ENCODE measurements at places on chromosomes 11 and 22.

DNA sequence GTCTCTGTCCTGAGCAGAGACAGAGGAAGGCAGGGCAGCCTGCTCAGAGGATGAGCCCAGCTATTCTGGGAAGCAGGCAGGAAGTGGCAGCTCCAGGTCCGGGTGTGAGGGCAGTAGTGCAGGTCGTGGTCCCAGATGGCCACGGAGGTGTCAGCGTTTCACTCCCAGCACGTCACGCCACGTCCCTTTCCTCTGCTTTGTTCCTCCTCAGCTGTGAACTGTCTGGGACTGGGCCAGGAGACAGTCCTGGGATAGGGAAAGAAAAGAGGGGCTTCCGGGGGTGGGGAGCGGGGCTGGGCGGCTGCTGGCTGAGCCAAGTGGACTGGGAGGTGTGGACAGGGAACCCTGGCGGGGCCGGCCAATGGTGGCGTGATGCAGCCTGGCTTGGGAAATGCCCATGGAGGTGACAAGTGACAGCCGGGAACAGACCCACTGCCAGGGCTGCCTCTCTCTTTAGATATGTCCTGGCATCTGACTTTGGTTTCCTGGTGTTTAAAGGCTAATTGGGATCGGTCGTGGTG is 64.7 kb downstream of the KCNQ1 start:
- peak; percentile 34 for DNase-seq

- DNase-seq = no peak
These were observed 522 bp downstream of the RHOG start for GRCh38 chr11:3840004-3840869.

- DNase-seq = no peak
These were observed 1.9 kb downstream of the DPAGT1 start for GRCh38 chr11:119099711-119100110.

GRCh38 chr22:30877662-30878515 is 90.7 kb downstream of the MORC2 start:
- DNase-seq = no peak

DNA sequence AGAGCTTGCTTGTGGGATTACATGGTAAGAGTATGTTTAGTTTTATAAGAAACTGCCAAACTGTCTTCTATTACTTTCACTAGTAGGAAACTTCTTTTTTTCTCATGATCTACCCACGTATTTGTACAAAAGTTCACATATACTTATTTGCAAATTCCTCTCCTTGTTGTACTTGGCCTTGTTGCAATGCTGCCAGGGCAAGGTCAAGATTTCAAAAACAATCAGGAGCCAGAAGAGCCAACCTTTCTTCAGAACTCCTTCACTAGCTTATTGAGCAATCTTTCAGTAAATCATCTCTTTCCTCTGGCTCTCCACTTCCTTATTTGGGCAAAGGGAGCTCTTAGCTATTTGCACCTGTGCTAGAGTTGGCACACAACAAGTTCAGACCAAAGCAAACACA is 9.7 kb downstream of the SRSF8 start:
- DNase-seq = no peak

- DNase-seq = no peak
These were observed 321.0 kb upstream of the PDGFD start for GRCh38 chr11:104484804-104485554.

DNA sequence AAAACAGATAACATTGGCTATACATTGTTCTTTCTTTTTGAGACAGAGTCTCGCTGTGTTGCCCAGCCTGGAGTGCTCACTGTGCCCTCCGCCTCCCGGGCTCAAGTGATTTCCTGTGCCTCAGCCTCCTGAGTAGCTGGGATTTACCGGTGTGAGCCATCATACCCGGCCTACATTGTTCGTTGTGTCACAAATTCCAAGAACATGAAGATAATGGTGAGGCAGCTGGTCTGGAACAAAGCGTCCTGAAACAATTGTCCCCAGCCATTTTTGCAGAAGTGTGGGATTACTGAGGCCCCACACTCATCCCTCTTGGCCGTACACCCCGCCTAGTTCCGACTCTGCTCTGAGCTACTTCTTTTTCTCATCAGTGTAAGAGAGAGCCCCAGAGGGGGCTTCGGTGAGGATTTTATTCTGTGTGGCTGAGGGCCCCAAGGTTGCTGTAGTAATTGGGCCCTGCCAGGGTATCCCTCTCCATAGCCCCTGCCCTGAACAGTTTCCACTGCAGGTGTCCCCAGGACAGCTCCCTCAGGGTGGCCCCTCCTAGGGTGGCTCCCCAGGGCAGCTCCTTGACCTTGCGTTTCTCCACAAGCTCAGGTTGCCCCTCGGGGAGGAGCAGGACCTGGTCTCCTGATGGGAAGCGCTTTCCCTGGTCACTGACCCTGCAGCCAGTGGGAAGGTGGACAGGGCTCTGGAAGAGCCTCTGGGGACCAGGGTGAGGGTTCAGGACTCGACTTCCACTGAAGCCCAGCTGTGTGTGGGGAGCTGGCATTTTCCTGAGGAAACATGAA is 13.1 kb upstream of the ARSA start:
- DNase-seq = no peak

DNA sequence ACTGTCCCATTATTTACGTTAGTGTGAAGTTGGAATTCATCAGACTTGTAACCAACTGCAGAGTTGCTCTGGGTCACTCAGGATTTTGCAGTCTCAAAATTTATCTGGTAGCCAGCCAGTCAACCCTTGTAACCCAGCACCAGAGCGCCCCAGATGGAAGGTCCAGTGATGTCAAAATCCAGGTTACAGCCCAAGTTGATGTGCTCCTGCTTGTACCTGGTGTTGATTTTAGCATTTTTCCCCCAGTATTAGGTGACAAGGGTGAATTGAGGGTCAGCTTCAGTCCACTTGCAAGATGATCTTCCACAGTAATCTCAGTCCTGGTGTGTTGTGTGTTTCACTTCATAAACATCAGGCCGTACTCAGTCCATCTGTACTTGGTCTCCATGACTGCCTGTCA is 7.5 kb downstream of the TIMM10B start:
- DNase-seq = no peak

DNA sequence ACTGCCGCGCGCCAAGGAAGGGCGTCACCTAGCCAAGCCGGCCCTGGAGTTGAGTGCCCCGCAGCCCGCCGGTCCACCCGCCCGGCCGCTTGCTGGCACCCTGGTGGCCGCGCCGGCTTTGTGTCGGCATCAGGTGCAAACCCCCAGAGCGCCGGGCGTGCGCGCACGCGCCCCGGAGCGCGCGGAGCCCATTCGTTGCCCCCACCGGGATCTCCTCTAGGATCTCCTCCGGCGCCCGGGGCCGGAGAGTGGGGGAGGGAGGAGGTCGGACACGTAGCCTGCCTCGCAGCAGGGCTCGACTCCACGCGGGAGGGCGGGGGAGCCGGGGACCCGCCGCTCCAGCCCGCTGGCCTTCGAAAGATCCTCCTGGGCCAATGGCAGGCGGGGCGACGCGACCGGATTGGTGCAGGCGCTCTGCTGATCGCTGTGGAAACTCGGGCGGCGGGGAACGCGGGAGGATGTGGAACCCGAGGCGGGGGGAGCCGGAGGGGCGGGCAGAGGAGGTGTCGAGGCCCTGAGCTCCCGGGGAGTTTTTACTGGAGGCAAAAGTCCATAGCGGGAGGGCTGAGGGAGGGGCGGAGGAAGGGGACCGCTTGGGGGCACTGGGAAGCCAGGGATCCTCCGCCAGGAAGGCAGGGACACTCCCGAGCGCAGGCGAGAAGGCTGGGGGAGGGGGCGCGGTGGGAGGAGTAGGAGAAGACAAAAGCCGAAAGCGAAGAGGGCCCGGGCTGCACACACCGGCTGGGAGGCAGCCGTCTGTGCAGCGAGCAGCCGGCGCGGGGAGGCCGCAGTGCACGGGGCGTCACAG is at the start of gene FADS2:
TSS of gene FADS2 (plus strand) at position 730 of the 808 bp plus-strand sequence. CDS start 91 bp downstream, outside the sequence.
- DNase-seq = peak; percentile 99
